ENCODE measurements at places on chromosomes 3 and 15.

- DNase-seq, result no peak
Observed at GRCh38 chr3:195466251-195466650, 23.4 kb upstream of the ACAP2 start.

DNA sequence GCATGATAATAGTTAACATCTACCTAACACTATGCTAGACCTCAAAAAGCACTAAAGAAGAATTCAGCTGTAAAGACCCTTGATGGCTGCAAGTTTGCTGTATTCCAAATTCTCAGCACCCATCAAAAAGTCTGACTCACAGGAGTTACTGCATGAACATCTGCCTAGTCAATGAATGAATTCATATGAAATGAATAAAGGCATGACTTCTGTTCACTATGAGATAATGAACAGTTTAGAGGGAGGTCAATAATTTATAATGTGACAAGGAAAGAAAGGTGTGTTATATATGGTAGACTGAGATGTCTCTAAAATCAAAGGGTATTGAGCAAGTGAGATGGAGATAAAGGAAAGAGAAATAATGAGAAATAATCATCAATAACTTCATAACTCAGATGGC is 508.2 kb upstream of the TGFBR2 start:
- DNase-seq, result no peak

DNA sequence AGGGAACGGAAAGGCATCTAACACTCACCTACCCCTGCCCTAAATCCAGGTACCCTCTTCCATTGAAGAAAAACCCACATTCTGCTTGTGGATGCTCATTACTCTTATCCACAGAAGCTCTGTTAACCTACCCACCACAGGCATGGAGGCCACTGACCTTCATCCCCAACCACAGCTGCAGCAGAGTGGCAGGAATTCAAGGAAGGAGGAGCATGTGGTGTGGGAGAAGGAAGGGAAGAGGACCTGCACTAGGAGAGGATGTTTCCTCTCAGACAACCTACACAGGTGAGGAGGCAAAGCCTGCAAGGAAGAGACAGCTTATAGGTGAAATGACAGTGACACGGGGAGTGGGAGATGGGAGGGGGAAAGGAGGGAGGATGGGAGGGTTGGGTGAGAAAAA is 192.5 kb upstream of the TSC22D2 start:
- DNase-seq, result no peak

DNA sequence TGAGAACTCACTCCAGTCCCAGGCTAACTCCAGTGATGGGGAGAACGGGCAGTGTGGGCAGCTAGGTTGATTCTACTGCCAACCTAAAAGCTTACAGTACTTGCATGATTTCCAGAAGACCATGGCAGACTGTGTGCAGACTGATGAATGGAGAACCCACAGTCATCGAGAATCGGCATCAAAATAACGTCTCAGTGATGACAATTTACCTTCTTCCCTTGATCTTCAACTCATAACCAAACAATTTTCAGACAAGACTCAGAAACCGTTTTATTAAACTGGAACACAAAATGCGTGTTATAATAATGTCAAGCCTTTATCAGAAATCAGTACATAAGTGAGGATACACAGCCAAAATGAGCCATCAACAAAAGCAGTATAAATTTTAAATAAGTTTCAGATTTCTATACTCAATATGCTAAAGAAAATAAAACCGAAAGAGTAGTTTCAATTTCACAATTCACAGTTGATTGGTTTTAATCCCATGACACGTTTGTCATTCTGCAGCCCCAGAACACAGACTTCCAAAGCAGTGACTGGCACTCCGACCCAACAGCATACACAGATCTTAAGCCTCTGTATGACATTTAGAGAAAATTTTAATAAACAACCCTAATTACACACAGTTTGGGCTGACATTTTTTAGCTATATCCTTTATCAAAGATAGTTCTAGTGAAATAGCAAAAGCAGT is 54.5 kb downstream of the ZMAT3 start:
- no peak for DNase-seq

DNA sequence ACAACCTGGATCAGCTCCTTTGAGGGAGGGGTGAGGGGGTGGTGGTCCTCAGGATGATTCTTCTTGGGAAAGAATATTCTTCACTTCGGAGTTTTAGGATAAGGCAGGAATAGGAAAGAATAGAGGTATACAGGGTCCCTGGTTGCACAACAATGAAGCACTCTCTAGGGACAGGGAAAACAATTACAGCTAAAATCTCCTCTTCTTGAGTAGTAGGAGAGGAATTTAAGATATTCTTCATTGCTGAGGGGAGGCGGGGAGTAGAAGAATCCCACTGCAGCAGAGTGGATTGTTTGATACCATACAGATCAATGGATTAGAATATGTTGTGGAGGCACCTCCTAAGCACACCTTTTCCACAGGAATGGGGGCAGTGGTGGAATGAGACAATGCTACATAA is 20.5 kb downstream of the SLC9C1 start:
- DNase-seq, result no peak

DNA sequence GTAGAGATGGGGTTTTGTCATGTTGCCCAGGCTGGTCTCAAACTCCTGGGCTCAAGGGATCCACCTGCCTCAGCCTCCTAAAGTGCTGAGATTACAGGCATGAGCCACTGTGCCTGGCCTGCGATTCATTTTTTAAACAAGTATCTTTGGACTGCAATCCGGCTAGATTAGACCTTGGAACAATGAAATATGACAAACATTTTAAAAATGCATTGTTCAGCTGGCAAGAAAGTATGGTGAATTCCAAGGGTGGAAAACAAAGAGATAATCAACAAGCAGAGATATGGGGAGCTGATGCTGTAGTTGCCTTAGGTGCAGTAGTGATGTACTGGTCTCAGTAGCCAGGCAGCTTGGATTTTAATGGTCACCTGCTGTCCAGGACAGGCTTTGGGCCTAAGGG is 95.8 kb upstream of the GOLGA8J start:
- no peak for DNase-seq

GRCh38 chr3:21109056-21109455 is 642.0 kb downstream of the ZNF385D start:
- DNase-seq, result no peak

- DNase-seq, result no peak
Observed at GRCh38 chr15:38470816-38471215, 16.9 kb downstream of the FAM98B start.

DNA sequence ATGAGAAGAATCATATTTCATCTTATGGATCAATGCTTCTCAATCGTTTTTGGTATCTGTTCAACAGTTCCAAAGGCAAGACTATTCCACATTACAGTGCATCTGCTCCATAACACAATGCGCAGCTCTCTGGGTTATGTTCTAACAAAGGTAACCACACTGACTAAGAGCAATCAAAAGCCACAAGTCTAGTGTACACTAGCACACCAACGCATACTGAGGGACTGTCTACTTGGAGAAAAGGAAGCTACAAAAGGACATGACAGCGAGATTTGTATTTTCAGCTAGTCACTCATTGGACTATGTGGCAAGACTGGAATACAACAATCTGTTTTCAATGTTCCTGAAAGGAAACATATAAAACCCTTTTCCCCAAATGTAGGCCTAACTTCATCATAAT is 35.8 kb downstream of the SETD2 start:
- no peak for DNase-seq

DNA sequence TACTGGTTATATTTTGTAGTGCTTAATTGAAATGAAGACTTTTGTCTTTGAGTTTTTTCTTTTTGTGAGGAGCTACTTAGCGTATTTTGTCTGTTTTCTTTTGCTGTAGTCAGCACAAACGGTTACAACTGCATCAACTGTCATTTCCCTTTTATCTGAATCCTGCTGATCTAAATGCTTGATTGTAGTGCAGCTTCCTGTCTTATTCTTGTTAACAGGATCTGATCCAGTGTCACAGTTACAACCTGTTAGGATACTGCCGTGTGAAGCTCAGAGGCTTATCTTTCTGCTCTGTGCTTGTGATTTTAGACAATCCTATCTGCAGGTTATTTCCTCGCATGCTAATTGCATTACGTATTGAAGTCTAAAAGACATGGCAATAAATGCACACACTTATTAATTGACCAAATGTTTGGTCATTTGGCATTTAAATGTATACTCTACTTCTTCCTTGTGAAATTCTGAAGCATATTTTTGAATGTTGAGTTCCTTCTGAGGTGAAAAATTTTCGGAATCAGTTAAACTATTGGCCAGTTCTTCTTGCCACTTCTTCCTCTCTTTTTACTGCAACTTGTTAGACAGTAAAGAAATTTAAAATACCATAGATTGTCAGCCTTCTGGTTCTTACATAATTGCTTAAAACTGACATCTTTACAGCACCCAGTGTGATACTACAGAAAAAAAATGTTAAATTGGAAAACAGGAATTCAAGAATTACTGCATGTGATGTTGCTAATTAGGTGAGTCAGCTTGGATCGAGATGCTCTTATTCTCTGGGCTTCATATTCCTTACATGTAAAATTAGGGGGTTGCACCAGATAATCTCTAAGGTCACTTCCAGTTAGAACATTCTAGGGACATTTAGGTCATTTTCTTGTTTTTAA is 168.2 kb downstream of the MBNL1 start:
- no peak for DNase-seq

DNA sequence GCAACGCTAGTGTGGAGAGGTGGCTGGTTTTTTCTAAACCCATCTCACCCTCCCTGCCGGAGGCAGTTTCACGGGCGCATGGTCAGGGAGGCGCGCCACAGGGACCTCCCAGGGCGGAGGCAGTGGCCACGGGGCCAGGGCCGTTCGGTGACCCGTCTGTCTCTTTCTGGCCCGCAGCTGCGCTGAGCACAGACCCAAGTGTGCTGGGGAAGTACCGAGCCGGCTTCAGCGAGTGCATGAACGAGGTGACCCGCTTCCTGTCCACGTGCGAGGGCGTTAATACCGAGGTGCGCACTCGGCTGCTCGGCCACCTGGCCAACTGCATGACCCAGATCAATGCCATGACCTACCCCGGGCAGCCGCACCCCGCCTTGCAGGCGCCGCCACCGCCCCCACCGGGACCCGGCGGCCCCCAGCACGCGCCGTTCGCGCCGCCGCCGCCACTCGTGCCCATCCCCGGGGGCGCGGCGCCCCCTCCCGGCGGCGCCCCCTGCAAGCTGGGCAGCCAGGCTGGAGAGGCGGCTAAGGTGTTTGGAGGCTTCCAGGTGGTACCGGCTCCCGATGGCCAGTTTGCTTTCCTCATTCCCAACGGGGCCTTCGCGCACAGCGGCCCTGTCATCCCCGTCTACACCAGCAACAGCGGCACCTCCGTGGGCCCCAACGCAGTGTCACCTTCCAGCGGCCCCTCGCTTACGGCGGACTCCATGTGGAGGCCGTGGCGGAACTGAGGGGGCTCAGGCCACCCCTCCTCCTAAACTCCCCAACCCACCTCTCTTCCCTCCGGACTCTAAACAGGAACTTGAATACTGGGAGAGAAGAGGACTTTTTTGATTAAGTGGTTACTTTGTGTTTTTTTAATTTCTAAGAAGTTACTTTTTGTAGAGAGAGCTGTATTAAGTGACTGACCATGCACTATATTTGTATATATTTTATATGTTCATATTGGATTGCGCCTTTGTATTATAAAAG is 1.8 kb downstream of the HES1 start:
- DNase-seq, result peak; percentile 34

- no peak for DNase-seq
Observed at GRCh38 chr3:131903988-131904415, 130.8 kb downstream of the CPNE4 start.

GRCh38 chr15:83753872-83754493 is 100.1 kb downstream of the ADAMTSL3 start:
- no peak for DNase-seq

- DNase-seq, result no peak
Observed at GRCh38 chr3:187291001-187291511, 481 bp downstream of the MASP1 start.

GRCh38 chr3:68757157-68757556 is 175.2 kb downstream of the TAFA4 start:
- DNase-seq, result no peak

GRCh38 chr15:58748852-58749531 is 515 bp downstream of the ADAM10 start:
- DNase-seq, result peak; percentile 35

- peak; percentile 65 for DNase-seq
Observed at GRCh38 chr3:134527037-134527436, 41.2 kb downstream of the CEP63 start.

DNA sequence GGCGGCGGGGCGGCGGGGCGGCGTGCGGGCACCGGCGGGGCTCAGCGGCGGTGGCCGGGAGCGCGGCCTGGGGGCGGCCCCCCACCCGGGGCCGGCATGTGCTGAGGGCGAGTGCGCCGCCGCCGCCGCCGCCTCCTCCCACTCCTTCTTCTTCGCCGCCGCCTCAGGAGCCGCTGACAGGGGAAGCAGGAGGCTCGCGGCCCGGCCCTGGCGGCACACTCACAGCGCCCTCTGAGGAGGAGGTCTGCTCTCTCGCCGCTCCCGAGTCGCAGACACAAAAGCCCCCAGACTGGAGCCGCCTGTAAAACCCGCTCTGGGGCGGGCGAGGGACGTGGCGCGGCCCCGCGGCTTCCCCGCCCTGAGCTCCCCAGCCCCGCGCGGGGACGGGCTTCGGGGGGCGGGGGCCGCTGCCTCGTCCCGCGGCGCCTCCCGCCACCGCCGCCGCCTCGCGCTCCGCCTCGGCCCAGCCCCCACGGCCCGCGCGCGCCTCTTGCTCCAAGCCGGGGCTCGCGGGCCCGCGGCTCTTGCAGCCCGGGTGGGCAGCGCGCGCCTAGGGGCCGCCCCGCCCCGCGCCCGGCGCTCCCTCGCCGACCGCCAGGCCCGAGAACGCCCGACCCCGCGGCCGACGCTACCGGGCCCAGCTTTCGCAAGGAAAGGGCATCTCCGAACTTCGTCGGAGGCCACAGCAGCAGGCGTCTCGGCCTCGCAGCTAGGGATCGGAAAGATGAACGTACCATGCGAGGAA is at the start of gene PYGO1:
PYGO1 (minus strand) TSS at position 276 of the 745 bp plus-strand sequence. CDS start 462 bp downstream, outside the sequence.
- DNase-seq, result peak; percentile 72

DNA sequence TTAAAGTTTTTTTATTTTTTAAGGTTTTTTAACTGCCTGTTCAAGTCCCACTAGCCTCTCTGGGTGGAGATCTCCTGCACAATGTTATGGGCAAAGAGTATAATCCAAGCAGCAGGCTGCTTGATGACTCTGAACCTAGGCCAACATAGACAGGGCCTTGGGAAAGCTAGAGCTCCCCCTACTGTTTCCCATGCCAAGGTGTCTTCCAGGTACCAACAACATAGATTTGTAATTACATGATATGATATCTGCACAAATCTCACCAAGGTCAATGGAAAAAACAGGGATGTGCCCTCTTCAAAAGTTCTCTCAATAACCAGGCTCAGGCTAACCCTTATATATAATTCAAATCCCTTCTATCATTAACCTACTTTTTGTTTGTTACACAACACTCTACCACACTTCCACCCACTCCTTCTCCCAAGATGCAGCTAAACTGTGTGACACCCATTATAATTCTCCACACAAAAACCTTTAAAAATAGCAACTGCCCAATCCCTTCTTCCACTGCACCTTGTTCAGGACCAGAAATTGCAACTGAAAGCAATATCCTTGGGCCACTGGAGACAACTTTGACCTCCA is 43.8 kb downstream of the RBM15B start:
- peak; percentile 59 for DNase-seq
